ENCODE measurements at places on chromosomes 11 and 22.

DNA sequence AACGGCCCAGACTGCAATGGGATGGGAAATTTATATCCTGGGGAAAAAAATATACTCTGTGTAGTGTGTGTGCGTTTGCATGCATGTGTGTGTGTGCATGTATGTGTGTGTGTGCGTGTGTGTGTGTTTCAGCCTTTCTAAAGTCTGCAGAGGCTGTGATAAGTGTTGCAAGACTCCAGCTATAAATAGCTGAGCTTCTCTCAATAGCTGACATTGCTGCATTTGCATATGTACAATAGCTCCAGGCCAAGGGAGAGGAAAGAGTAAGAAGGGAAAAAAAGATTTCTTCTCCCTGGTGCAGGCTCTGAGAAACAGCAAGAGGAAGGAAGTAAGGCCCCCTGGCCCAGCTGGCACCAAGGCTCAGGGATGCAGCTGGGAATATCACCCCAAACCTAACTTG lies 483.0 kb downstream of the MN1 start:
- no peak for DNase-seq

DNA sequence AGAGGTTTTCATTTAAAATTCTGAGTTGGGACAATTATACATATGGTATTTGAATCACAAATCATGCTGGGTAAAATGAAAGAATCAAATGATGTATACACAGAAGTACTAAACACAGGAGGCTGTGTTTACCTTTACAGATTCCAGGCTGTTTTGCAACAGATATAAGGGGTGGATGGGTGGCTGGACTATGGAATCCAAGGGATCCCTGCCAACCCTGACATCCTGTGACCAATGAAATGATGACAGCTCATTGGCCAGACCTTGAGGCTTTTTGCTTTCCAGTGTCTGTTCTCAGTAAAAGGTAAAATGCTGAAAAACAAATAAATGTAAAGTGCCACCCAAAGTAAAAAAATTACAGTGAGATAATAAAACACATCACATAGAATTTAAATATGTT lies 3.3 kb upstream of the DDI1 start:
- no peak for DNase-seq

DNA sequence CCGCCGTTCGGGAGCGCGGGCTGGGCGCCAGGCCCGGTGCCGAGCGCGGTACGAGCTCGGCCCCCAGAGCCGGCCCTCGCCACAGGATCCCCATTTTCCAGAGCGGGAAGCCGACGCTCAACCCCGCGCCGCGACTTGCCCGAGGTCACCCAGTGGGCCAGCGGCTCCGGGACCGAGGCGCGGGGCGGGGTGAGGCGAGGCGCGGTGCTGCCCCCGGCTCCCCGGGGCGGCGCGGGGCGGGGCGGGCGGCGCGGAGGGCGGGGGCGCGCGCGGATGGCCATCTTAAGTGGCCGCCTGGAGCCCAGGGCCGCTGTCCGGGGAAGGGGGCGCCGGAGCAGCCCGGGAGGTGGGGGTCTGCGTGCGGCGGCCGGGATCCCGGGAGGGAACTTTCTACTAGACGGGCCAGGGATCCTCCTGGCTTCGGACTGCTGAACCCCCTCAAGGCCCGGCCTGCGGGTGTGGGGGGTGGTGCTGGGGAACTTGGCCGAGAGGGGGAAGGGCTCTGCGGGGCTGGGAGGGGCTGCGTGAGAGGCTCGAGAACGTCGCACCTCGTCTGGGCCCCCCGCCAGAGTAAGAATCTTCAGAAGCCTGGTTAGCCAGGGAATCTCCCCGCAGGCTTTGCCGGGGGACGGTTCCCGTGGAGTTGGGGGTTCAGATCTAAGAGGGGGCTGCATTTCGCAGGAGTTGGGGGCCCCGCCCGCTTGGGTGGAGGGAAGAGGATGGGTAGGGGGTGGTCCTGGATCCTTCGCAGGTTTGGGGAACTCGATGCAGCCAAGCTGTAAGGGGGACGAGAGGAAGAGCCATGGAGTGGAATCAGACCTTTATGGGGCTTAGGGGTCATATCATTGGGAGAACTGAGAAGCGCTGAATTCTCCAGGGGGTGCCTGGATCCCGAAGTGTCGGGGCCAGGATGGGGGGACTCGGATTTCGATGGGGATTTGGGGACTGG lies 678 bp upstream of the INPPL1 start:
- peak; percentile 28 for DNase-seq

- no peak for DNase-seq
Measured at GRCh38 chr11:6253197-6253596, 6.4 kb upstream of the CCKBR start.
